Activated CD4-positive, alpha-beta T cell treated with anti-CD3 and anti-CD28 coated beads for 36 hours (primary cell): ENCODE measurements at places on chromosomes 2 and 18.
A peak's percentile ranks its signal among the peaks of the same experiment; 100 is the strongest.

DNA sequence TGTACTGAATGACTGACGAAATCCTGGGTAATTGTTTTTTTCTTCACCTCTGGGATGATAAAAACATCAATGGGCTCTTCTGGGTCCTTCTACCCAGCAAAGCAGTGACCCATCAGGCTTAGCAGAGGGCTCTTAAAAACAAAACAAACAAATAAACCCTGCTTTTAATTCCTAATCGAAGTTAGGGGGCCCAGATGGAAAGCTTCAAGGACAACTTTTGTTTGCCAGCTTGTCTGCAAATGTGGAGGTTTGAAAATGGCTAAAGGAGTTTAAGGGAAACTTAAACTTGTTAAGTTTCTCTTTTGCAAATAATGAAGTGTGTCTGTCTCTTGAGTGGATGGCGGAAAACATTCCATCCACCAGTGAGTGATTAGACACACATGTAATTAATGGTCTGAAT, 327.2 kb downstream of the SATB2 start:
- no peak for DNase-seq

DNA sequence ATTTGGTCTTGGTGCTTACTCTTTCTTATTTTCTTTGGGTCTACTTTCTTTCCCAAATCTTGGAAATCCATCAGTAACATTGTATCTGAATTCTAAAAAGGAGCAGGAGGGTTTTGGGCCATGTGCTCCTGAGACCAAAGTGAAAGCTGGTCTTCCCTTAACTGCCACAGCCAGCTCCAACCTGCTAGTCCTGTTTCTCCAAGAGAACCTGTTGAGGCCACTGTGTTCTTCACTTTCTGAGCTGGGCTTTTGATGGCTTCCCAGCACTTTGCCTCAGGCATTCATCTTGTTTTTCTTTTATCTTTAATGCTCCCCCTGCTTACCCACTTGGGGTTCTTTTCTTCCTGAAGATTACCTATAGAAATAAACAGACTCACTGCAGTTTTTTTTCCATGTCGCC, 53.3 kb downstream of the ARHGAP28 start:
- no peak for DNase-seq

DNA sequence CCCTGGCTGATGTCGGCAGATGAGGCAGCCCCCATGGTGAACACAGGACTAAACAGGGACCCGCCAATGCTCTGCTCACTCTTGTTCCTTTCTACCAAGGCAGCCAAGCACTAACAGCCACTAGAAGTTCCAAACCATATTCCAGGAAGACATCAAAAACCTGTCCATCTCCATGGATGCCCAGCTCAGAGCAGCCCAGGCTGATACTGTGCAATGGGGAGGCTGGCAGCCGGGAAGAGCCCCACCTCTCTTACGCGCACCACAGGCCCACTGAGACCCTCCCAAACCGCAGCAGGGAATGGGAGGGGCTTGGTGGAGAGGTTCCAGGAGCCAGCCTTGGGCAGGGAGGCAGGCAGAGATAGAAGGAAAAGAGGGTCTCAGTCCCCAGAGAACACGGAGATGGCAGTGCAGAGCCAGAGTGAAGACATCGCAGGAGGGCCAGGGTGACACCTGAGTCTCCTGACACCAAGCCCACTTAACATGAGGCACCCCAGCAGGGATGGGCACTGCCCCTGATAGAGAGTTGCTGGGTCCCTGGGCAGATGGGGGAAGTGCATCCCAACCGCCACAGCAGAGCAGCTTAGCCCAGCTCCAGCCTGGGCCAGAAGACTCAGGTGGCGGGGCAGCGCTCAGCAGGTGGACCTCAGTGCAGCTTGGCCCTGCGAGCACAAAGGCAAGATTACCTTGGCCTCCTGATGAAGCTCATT, 3.4 kb downstream of the HS6ST1 start:
- peak; percentile 5 for DNase-seq

- no peak for DNase-seq
Measured at GRCh38 chr18:5529471-5529870, 14.3 kb downstream of the EPB41L3 start.

DNA sequence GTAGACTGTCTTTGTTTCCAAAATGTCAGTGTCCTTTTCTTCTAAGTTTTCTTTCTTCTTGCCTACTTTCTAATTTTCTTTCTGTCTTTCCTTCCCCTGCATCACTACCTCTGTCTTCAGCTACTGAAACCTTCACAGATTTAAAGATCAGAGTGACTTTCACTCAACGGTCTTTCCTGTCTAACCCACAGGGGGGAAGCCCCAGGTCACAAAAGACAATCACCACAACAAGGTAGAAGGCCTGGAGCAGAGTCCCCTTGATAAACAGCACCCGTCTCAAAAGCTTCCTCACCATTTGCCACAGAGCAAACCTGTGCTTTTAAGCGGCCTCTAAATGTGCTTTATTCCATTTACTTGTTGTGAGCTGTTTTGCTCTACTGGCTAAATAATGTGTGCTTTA, 665.4 kb downstream of the BCL11A start:
- DNase-seq, result peak; percentile 63

DNA sequence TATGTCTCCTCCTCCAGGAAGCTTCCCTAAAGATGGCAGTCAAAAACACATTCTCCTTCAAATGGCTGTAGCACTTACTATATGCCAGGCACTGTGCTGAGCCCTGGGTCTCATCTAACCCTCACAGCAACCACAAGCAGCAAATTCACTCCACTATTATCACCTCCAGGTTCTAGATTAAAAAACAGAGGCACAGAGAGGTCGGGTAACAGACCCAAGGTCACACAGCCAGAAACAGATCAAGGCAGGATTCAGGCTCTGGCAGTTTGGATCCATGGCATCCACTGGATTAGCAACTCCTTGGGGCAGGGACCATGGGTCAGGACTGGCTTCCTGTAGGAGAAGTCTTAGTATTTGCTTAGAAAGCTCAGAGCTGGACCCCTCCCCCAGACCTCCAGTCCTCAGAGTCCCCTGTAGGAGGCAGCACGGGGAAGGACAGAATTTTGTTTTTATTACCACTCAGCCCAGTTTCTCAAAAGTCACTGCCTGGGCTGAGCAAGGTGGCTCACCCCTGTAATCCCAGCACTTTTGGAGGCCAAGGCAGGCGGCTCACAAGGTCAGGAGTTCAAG, 34.4 kb downstream of the ZFP36L2 start:
- peak; percentile 71 for DNase-seq

GRCh38 chr2:172377408-172377807, 50.0 kb upstream of the ITGA6 start:
- no peak for DNase-seq

GRCh38 chr2:214876815-214877214, 67.3 kb upstream of the BARD1 start:
- no peak for DNase-seq

GRCh38 chr18:36744261-36744876, 84.4 kb downstream of the TPGS2 start:
- DNase-seq, result no peak

GRCh38 chr2:227551836-227552235, 46.9 kb upstream of the SCYGR2 start:
- DNase-seq, result no peak

GRCh38 chr18:44870631-44871502, 190.2 kb downstream of the SETBP1 start:
- no peak for DNase-seq

DNA sequence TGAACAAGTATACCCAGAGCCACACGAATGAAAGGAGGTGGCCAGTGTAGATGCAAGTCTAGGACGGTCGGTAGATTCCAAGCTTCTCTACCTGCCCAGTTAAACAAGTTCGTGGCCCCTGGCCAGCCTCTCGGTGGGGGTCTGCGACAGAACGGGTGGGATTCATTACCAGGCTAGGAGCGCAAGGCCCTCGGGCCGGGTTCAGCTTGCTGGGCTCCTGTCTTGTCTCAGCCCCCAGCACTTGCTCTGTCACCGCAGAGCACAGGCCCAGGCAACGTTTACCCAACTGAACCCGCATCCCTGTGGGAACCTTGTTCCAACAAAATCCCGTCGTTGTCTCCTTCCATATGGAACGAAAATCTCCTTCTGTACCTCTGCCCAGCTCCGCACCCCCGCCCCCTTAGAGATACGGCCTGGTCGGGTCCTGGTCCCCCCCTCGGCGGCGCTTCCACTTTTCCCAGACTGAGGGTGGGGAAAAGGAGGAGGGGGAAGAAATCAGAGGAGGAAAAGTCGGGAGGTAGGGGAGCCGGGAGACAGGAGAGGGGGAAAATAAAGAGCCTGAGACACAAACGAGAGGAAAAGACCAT, 1.9 kb upstream of the EMX1 start:
- no peak for DNase-seq

DNA sequence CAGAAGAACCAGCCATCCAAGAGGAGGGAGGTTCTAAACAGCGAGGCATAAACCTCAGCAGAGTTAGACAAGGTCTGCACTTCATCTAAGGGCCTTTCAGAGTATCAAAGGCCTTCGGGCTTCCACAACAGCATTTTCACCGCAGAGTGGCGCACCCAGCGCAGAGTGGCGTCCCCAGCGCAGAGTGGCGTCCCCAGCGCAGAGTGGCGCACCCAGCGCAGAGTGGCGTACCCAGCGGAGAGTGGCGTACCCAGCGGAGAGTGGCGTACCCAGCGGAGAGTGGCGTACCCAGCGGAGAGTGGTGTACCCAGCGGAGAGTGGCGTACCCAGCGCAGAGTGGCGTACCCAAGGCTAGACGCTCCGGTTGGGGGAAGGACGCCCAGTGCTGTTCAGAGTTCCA, 137.9 kb downstream of the ZNF516 start:
- DNase-seq, result no peak

DNA sequence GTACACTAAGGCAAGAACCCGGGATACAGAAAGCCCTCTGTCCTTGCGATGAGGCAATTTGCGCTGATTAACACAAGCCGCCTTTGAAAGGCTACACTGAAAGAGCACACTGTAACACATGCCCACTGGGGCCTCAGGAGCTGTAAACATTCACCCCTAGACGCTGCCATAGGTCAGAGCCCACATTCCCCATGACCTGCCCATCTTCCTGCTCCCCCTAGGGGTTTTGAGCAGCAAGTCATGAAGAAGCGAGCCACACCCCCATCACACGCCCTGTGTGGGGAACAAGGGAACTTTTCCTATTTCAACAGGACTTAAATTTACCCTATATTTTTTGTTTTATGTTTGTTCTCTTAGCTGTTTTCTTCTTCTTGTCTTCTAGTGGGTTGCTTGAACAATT, 47.8 kb upstream of the SLC4A10 start:
- DNase-seq, result peak; percentile 43

GRCh38 chr2:30305235-30305634, 73.9 kb downstream of the LBH start:
- no peak for DNase-seq

GRCh38 chr2:48414640-48414979, 115.3 kb upstream of the STON1 start:
- DNase-seq, result no peak

- DNase-seq, result no peak
Measured at GRCh38 chr2:31522786-31523185, 58.0 kb downstream of the SRD5A2 start.

DNA sequence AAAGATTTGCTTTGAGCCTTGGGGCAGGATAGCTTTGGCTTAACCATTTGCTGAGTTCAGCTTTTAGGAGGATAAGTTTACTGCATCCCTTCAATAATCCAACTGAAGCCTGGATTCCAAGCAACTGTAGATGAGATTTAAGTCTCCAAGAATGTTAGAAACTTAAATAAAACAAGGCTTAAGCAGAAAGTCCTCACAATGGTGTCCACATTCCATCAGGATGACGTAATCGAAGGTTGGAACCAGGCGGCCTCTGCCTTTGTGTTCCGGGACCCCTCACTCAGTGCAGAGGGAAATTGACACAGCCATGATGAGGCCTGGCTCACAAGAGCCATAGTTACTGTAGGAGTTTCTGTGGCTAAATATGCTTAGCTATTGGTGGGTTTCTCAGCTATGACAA, 260.4 kb downstream of the LPIN1 start:
- DNase-seq, result no peak

GRCh38 chr18:63890950-63891304, 3.4 kb downstream of the SERPINB2 start:
- DNase-seq, result no peak

DNA sequence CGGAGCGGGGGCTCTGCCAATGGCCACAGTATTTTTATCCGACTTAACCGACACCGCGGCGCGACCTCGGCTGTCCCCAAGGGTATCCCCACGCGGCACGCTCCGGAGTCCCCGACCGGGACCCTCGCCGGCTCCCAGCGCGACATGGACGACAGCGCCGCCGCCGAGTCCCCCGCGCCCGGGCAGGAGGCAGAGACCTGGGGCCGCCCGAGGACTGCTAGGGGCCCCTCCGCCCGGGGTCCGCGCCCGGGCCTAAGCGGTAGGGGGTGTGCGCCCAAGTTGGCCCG, 468 bp downstream of the UXS1 start:
- DNase-seq, result no peak
